GM12892 (cell line): ENCODE measurements at places on chromosomes 13 and 19.

- no peak for DNase-seq
Measured at GRCh38 chr13:110225609-110226574, 81.1 kb downstream of the COL4A1 start.

DNA sequence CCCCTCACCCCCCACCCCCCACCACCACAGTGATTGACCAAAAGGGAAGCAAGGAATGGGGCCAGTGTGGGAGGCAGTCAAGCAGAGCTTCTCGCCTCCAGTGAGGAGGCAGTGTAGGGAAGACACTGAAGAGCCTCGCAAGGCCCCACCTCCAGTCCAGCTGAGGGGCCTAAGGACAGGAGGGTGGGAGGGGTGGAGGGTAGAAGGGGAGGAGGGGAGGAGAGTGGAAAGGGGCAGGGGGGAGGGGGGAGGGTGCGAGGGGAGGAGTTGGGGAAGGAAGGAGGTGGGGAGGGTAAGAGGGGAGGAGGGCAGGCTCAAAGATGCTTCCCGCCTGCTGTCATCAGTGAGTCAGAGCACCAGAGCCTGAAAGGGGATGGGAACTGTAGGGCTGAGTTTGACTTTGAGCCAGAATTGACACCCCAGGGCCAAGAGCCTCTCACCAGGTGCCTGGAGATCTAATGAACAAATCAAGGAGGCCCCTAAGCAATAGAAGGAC is 786.2 kb downstream of the UQCRFS1 start:
- no peak for DNase-seq

DNA sequence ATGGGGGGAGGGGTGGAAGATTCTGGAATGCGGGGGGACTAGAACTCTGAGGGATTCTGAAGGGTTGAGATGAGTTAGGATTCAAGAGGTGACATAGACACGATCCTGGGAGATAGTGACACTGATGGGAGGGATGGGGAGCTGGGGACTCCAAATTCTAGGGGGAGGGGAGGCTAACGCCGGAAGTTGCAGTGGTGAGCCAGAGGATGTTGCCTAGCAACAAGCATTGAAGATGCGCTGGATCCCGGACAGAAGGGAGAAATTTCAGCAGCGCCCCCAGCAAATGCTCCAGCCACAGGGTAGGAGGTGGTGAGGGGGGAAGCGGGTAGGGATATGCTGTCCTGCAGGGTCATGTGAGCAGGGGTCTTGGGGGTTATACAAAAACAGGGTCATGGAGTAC is 6.9 kb upstream of the LTBP4 start:
- DNase-seq: no peak

- no peak for DNase-seq
Measured at GRCh38 chr13:98787996-98788395, 35.5 kb upstream of the SLC15A1 start.

DNA sequence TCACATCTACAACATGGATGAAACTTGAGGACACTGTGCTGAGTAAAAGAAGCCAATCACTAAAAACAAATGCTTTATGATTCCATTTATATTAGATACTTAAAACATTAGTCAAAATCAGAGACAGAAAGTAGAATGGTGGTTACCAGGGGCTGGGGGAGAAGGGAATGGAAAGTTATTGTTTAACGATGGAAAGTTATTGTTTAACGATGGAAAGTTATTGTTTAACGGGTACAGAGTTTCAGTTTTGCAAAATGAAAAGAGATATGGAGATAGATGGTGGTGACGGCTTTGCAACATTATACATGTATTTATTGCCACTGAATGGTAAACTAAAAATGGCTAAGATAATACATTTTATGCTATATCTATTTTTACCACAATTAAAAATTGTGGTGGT is 160.6 kb downstream of the TUBA3C start:
- DNase-seq: no peak

DNA sequence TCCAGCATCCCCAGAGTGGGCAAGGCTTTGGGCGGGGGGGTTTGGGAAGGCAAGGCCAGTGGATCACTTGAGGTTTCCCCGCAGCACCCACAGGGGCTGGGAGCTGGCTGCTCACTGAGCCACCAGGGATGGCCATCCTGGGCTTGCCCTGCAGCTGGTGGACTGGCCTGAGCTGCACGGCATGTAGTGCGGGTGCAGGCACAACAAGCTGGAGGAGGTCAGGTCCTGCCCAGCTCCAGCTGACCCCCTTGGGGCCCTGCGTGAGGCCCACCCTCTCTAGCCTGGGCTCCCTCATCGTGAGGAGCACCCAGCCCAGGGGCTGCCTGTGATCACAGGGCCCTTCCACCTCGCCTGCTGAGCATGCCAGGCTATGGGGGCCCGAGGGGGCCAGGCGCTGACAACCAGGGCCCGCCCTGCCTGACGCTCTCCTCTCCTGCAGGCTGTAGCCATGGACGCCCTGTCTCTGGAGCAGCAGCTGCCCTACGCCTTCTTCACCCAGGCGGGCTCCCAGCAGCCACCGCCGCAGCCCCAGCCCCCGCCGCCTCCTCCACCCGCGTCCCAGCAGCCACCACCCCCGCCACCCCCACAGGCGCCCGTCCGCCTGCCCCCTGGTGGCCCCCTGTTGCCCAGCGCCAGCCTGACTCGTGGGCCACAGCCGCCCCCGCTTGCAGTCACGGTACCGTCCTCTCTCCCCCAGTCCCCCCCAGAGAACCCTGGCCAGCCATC is 22.9 kb downstream of the COMP start:
- DNase-seq: no peak

GRCh38 chr13:48291730-48292129 is 11.8 kb upstream of the RB1 start:
- no peak for DNase-seq

DNA sequence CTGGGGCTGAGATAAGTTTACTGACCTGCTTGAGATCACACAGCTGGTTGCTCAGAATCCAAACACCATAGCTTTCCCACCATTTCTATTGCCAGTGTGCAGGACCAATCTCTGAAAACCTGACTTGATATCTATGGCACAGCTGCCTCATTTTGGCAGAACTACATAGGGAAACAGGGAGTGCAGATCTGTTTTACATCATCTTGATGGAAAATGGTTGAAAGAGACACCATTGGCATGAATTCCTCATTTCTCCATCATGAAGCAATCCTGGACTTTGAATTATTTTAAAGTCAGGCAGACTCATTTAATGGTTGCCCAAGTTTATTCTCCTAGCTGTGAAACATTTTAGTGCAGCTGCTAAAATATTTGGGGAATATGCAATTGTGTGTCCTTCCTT is 1628.2 kb upstream of the SLC10A2 start:
- no peak for DNase-seq
